Right ventricle myocardium inferior (tissue), 1 donor: ENCODE measurements at places on chromosomes 3 and 15.

GRCh38 chr3:176074096-176074495 lies 1123.2 kb downstream of the TBL1XR1 start:
- DNase-seq, result no peak

DNA sequence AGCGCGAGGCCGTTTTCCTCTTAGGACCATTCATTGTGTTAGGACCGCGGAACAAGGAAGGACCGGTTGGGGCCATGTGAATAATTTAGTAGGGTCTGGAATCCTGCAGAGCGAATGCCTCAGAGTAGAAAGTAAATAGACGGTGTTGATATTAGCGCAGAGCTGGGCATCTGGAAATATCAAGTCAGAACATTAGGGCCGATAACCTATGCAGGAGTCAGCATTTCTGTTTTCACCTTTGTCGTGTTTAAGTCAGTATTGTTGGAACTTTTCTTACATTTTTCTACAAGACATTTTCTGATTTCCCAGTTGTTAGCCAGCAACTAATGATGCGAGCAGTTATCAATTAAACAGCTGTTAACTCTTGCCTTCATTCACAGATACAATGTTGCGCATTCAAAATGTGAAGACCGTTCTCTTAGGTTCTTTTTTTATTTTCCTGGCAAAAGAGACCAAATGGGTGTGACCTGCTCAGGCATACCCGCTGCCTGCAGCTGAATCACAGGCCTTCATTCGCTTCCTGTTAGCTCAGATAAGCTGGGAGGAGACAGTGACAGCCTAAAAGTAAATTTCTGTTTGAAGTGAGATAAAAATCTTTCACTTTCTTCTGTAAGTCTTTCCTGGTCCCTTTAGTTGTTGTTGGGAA lies 966 bp upstream of the PKM start:
- DNase-seq, result no peak

DNA sequence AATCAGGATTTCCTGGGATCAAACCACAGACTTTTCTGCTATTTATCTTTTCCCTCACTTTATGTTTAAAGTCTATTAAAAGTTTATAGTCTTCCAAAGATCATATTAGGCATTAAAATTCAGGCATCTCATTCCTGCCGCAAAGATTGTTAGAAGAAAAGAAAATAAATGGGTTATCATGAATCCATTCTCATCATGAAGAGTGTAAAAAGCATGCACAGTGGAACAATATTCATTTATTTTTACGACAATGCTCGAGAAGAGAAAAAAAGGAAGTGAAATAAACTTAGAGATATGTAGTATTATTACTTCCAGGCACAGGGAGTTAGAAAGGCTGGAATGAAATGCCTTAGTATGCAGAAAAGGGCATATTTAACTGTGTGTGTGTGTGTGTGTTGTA lies 213.7 kb upstream of the PLSCR5 start:
- no peak for DNase-seq

- DNase-seq, result no peak
Measured at GRCh38 chr3:13891017-13891392, 11.1 kb upstream of the WNT7A start.

- no peak for DNase-seq
Measured at GRCh38 chr3:177145954-177146353, 51.3 kb downstream of the TBL1XR1 start.

GRCh38 chr15:97992823-97993222 lies 32.3 kb downstream of the ARRDC4 start:
- no peak for DNase-seq

DNA sequence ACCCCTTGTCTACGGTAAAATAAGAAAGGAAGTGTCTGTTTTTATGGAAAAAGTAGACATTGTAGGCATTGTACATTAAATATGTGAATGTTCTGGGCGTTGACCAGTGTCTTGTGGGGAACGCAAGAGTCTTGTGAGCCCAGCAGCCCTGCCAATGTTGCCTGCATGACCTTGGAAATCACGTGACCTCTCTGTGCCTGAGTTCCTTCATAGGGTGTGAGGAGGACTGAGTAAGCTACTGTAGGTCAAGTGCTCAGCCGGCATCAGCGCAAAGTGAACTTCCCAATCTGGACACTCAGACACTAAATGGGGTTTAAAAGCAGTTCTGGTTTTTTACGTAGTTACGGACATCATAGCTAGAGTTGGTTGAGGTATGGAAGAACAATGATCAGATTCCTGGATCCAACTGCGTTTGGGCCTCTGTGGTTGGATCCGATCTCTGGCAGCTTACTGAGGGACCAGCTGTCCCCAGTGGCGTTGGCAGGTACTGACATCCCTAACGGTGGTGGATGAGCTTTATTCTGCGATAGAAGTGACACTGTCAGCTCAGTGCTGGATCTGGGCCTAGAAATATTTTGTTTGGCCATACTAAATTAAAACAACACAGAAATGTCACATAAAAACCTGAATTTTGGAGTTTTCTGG lies 63.8 kb downstream of the SPSB4 start:
- DNase-seq, result no peak

DNA sequence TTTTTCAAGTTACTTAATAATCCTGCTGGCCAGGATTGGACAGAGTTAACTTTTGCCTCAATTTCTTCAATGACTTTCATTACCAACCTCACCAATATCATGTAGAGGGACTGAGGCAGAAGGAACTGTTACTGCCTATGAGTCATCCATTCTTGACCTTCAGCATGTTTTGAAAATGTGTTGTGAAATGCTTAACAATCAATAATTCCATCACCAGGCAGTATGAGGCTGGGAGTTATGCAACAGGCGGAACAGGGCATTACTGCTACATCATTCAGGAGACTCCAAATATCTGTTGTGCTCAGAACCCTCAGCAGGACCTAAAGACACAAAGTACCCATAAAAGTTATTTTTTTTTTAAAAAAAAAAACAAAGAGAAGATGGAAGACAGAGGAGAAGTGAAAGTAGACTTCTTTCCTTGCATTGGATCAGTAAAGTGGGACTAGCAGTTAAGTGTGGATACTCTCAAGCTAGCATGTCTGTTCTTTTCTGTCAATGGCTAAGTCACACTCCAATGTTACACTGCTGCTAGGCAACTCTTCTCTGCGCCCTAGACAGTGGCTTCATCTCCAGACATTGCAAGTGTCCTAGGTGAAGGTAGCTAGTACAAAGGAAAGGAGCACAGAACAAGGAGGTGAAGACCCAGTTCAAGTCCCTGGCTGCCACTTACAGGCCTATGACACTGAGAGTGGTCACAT lies 184.9 kb upstream of the LPP start:
- no peak for DNase-seq

GRCh38 chr15:101407439-101407838 lies 82.1 kb downstream of the PCSK6 start:
- DNase-seq, result no peak

DNA sequence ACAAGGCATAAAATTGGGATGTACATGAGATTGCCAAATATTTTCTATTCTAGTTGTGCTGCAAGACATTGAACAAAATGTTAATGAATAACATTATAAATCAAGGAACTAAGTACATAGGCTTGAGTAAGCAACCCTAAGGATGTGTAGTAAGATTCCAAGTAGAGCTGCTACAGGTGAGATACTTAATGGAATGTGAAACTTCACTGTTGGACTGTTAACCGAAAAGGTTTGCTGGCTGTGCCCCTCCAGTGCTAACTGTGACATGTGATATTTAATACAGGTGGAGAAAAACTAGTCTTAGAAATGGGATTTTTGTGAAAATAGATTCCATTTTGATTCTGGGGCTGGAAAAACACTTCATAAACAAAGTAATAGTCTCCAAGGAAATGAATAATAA lies 52.4 kb downstream of the TSC22D2 start:
- DNase-seq, result no peak
